ENCODE measurements at places on chromosomes 11 and 22.
A peak's percentile ranks its signal among the peaks of the same experiment; 100 is the strongest.

- peak; percentile 81 for DNase-seq
These were observed 1.1 kb downstream of the CFL1 start for GRCh38 chr11:65856689-65857499.

GRCh38 chr11:34855021-34855753 lies 61.0 kb downstream of the APIP start:
- no peak for DNase-seq

DNA sequence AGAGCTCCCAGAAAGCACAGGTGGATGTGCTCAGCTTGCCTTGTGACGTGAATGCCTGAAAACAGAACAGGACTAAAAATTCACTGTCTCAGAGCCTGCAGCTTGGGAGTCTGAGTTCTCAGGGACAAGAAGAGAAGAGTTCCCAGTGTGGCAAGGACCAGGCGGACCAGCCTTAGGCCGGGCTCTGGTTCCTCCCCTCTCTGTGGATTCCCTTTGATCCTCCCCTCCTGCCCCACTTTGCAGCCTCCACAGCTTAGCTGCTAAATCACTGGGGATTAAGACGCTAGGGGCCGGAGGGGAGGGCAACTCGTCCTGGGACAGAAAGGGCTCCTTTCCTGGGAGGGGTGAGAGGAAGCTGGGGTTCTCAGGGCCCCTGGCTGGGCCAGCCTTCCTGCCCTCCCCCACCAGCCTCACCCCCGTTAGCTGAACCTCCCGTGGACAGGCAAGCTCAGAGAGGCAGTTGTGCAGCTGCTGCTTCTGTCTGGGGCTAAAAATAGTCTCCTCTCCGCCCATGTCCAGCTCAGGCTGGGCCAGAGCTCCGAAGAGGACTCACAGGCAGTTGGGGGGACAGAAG lies 29.9 kb upstream of the JAM3 start:
- no peak for DNase-seq

- DNase-seq = no peak
These were observed 800.9 kb downstream of the BRD1 start for GRCh38 chr22:49026494-49027367.

DNA sequence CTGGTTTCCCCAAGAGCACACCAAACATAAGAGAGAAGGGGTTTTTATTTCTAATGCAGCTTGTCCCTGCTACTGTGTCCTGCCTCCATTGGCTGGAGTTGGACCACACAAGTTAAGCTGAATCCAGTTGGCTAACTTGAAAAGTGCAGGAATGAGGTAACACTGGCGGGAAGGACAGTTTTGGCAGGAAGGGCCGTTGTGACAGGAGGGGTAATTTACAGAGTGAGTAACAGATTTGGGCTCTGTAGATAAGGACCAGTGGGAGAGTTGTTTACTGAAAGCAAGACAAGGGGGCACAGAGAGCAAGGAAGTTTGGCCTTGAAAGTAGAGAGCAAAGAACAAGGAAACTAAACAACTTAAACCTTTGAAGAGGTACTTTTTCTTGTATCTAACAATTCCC lies 1623.3 kb upstream of the RAG2 start:
- DNase-seq = no peak

DNA sequence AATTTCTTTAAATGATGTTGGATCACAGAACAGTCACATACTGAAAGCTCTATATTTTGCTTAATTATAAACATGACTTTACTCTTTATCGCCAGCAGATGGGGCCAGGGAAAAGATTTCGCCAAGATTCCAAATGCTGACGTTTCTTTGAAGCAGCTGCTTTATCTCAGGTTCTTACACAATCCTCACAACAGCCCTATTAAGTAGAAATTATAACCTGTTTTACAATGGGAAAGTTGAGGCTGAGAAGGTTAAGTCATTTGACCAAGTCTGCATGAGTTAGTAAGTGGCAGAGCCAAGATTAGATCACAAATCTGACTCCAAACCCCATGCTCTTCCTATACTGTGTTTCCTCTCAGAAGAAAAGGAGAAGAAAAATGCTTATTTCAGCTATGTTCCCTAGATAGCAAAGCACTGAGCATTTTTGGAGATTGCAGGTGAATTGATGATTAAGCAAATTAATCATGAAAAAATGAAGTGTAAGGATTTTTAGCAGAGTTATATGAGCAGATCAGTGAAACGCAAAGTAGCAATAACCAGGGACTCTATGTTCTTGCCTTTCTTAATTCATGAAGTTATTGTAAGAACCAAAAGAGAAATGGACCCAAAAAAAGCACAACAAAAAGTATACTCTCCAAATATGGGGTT lies 79.0 kb downstream of the AASDHPPT start:
- DNase-seq = no peak

DNA sequence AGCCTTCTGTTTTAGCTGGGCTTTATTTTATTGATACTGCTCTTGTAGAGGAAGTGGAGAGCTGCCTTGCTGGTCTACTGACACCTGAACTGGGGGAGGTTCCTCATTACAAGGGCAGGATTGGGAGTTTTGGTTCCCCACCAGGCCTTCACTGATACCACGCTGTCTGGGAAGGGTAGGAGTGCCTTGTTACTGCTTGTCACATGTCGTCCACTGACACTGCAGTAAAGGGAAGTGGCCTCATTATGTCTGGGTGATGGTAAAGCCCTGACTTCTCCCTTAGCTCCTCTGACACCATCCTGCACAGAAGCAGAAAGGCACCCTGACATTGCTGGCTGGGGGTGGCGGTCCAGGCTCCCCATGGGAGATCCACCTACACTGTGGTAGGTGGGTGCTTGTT lies 38.7 kb upstream of the ELF5 start:
- no peak for DNase-seq

- DNase-seq = no peak
These were observed 2.7 kb downstream of the CHRM4 start for GRCh38 chr11:46388619-46389449.

- no peak for DNase-seq
These were observed 274.1 kb downstream of the TTC28 start for GRCh38 chr22:28405588-28405987.

- no peak for DNase-seq
These were observed 39.8 kb downstream of the LRRC32 start for GRCh38 chr11:76630600-76631281.

DNA sequence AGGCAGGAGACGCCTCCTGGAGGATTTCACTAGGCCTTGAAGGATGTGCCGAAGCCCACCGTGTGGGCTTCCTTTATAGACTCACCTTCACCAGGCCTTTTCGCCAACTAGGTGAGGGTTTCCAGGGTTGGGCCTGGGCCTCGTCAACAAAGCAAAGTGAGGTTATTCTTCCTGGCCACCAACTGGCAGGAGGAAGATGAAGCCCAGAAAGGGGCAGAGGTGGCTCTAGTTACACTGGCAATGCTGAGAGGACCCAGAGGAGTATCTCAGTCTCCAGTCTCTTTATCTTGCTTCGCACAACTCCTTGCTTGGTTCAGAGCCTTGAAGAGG lies 404 bp upstream of the RELT start:
- no peak for DNase-seq
